Stimulated activated CD8-positive, alpha-beta memory T cell treated with anti-CD3 and anti-CD28 coated beads, Interleukin-2, amount 100 ng/mL, for 1 hour (primary cell): ENCODE measurements at places on chromosomes 13 and 19.

- no peak for DNase-seq
Observed at GRCh38 chr19:1213391-1214286, 8.1 kb downstream of the STK11 start.

GRCh38 chr19:43806848-43807247 is 4.6 kb upstream of the LYPD5 start:
- no peak for DNase-seq

- no peak for DNase-seq
Observed at GRCh38 chr13:69264362-69265334, 843.0 kb upstream of the ATXN8OS start.

GRCh38 chr13:95361686-95362085 is 60.4 kb upstream of the ABCC4 start:
- no peak for DNase-seq

DNA sequence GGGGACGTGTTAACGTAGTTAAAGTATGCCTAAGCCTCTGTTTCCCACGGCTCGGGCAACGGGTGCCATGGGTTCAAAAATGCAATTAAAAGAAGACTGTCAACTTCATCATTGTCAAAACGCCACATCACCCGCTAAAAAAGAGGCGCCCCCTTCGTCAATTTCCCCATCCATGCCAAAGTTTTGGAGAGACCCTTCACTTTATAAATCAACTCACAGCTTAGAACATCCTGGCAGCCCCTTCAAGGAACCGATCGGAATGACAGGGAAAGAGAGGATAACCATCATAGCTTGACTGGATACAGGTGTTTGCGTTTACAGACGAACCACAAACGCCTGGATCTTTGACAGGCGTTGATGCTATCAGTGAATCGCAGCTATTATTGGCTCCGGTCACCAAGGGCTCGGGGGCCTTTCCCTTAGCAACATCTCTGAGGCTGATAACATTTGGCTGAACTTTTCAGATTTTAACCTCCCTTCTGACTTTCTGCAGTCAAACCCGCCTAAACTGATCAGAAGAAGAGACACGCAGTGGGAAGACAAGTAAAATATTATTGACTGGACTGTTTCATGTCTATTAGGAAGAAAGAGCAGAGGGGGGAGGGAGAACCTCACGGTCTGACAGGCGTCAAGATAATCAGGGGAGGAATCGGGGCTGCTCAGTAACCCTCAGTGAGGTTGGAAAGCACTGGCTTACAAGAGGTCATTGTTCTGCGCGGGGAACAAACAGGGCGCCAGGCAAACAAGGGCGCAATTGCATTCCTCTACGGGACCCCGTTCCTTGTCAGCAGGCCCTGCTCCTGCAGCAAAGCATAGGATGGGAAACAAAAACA is 322.5 kb upstream of the ZNF507 start:
- no peak for DNase-seq

GRCh38 chr19:46056536-46056935 is 15.7 kb upstream of the IGFL4 start:
- DNase-seq = no peak

DNA sequence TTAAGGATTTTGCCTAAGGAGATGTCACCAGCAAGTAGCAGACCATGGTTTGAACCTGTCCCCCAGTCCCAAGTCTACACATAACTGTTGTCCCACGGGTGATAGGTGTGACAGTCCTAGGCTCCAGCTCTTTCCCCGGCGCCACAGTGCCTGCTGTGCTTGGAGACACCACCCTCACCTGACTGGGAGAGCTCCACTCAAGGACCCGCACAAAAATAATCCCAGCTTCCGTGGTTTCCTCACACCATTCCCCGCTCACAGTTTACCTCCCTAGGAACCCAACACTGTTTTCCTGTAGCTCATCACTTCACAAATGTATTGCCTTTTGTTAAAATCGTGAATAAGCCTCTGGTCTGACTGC is 19.8 kb upstream of the RASA3 start:
- no peak for DNase-seq

DNA sequence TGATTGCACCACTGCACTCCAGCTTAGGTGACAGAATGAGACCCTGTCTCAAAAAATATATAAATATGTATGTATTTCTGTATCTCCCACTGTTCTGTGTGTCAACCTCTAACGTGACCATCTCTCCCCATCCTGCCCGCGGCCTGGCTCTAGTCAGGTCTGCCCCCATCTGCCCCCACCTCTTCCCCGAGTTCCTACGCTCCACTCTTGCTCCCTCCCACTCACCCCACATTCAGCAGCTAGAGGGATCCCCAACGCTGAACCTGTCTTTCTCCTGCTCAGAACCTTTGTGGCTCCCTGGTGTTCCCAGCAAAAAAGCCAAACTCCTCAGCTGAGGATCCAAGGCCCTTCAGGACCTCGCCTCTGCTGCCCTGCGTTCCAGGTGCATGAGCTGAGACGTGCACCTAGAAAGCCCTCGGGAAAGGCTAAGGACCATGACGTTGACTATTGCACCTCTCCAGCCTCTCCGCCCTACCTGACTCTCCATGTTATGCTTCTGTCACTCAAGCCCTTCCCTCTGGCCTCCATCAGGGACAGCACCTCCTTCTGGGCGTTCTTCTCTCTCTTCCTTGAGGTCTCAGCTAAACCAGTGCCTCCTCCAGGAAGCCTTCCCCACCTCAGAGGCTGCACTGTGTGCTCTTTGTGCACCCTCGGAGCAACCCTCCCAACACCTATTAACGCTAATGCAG is 18.1 kb downstream of the AKT2 start:
- DNase-seq = no peak

GRCh38 chr13:24632382-24633121 is 47.7 kb upstream of the ATP12A start:
- DNase-seq = no peak

DNA sequence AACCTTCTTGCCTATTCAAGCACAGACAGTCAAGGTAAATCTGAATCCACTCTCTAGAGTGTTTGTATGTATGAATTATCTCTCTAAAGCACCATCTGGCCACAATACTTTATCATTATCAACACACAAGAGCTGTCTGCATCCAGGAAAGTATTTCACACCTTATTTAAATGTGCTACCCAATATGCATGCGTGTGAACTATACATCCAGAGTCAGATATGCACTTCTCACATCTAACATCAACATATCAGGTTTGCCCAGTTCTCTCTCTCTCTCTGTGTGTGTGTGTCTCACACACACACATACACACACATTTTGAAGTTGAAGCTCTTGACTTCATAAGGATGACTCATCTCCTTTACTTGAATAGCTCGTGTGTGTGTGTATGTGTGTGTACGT is 697.5 kb upstream of the PCDH20 start:
- DNase-seq = no peak

DNA sequence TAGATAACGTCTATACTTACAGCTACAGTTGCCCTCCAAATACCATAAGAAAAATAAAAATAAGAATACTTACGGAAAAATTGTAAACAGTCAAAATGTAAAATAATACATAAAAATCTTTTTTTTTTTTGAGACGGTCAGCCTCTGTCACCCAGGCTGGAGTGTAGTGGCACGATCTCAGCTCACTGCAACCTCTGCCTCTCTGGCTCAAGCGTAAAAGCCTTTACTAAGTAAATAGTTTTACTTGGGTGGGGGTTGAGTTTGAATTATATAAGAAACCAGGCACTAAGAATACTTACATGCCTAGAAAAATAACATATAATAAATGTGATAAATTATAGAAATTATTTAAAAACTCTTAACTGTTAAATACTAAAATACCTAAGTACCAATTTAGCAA is 1413.0 kb upstream of the PRR20A start:
- DNase-seq = no peak

- no peak for DNase-seq
Observed at GRCh38 chr13:74825152-74825937, 656.6 kb downstream of the TBC1D4 start.

GRCh38 chr13:37492075-37492474 is 106.5 kb downstream of the POSTN start:
- no peak for DNase-seq

- no peak for DNase-seq
Observed at GRCh38 chr13:79631051-79631659, 150.2 kb downstream of the NDFIP2 start.

DNA sequence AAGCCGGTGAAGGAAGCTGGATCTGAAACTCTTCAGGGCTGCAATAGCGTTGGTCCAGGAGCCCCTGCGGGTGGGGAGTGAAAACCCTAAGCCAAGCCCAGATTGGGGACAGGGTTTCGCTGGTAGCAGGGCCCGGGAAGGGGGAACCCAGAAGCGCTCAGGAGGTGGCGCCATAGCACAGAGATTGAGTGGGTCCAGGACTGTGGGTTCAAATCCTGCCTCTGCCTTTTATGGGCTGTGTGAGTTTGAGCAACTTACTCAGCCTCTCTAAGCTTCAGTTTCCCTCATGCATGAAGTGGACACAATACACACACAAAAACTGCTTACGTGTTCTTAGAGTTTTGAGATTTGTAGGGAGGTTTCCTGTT is 8.3 kb upstream of the SYCN start:
- DNase-seq = peak; percentile 41

- DNase-seq = no peak
Observed at GRCh38 chr19:7000333-7000732, 20.9 kb downstream of the MBD3L2B start.

DNA sequence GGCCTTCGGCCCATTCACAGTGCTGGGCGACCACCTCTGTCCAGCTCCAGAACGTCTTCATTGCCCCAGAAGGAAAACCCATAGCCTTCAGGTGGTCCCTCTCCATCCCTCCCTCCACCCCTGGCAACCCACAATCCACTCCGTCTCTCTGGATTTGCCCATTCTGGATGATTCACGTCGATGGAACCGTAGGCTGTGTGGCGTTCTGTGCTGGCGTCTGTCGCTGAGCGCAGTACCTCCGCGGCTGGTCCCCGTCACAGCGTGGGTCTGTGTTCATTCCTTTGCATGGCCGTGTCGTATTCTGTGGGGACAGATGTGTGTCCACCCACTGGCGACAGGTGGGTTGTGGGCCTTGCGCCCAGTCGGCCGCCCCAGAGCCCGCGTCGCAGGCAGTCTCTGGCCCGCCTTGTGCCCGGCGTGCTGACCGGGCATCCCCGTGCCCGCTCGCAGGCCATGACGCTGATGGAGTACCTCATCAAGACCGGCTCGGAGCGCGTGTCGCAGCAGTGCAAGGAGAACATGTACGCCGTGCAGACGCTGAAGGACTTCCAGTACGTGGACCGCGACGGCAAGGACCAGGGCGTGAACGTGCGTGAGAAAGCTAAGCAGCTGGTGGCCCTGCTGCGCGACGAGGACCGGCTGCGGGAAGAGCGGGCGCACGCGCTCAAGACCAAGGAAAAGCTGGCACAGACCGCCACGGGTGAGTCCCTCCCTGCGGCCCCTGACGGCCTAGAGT is 10.1 kb downstream of the EPN1 start:
- DNase-seq = no peak

DNA sequence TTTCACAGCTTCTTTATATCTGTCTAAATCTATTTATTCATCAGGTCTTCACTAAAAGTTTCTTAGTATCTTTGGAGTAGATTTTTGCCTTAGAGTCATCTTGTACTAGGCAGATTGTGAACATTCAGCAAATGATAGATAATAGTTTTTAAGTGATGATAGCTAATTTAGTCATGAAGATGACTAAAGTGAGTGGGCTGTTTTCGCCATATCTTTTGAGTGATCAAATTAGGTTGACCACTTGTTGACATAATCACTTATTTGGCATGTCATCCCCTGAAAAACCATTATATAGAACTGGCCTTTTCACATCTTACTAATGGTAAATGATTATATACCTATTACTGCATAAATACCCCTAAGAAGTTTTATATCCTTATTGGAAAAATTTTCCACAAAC is 999.2 kb downstream of the PCDH17 start:
- no peak for DNase-seq

DNA sequence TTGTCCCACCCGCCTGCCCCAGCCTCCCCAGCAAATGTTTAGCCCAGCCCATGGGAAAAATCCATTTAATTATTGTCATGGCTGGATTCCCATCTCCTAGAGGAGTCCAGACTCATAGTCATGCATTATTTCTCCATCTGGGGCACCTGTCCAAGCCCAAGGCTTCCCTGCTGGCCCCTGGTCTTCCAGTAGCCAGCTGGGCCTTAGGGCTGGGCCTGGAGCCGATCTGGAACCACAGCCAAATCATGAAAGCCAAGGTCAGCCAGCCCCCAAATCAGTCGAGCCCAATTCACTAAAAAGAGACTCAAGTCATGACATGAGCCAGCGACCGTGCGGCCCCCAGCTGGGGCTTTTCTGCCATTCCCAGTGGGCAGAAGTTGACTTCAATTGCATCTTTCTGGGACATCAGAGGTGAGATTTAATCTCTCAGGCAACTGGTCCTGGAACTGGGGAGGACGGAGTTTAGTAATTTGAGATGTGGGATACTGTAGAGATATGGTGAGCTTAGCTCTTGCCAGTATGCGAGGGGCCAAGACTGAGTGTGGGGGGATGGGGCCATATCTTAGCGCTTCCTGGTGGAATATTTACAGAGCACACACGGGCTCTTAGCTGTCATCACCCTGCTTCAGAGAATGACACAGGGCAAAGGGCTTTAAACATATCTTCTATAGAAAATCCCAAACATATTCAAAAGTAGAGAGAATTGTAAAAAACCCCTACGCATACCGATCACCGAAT is 9.4 kb upstream of the PGLYRP2 start:
- no peak for DNase-seq

- no peak for DNase-seq
Observed at GRCh38 chr13:114177245-114178010, 1.6 kb upstream of the CFAP97D2 start.

DNA sequence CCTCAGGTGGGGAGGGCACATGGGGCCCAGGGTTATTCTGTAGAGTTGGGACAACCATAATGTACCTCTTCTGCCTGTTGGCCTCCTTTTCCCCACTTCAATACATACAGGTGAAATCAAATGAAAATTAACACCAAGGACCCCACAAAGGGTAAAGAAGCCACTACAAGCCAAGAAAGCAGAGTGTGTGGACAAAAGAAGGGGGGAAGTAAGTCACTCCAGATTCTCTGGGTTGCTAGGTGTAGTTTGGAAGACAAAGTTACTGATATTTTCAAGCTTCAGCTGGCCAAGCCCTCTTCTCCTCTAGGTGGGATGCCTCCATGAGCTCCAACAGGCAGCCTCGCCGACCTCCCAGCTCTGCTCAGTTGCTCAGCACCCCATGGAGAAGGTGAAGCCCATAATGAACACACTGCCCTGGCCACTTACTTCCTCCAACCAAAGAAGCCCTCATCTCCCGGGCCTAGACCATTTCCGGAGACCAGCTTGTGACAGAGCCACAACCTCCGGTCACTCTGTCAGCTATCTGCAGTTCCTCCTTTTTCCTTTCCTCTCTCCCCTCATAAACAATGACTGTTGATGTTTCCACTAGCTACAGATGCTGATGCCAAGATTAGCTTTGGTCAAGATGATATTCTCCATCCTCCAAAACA is 66.8 kb upstream of the MED4 start:
- no peak for DNase-seq

GRCh38 chr13:30908416-30908980 is 2.4 kb downstream of the MEDAG start:
- no peak for DNase-seq
